Activated T-helper 9 cell treated with anti-CD3 and anti-CD28 coated beads, Interleukin-2, amount 50 U/mL, for 16 hours (primary cell): ENCODE measurements at places on chromosomes 3 and 15.

- DNase-seq: no peak
Measured at GRCh38 chr3:141383555-141384129, 15.3 kb downstream of the ZBTB38 start.

DNA sequence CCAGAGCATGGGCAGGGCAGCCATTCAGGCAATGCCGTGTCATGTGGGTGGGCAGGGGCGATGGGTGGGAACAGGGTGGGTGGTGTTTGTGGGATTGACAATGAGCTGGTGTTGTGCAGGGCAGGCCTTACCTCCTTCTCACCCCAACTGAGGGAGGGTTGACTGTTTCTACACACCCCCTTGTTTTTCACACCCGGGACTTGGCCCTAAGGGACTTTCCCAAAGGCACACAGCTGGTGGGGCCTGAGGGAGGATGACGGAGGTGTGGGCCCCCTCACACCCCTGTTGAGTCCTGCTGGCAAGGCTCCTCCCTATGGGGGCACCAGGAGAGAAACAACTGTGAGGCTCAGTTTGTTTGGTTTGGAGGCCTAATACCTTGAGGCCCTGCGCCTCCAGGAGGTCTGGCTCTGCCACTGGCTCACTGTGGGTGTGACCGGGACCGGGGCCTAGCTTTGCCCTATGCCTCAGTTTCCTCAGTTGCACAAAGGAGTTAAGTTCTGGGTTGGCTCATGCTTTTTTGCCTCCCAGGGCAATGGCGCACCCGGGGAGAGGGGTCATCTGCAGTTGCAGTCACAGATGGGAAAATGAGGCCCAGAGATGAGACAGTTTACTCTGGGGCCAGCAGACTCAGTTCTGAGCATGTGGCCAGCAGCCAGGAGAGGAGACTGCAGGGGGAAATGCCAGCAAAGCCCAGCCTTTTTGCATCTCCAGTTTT is 5.1 kb upstream of the DNAH1 start:
- DNase-seq: peak; percentile 20

DNA sequence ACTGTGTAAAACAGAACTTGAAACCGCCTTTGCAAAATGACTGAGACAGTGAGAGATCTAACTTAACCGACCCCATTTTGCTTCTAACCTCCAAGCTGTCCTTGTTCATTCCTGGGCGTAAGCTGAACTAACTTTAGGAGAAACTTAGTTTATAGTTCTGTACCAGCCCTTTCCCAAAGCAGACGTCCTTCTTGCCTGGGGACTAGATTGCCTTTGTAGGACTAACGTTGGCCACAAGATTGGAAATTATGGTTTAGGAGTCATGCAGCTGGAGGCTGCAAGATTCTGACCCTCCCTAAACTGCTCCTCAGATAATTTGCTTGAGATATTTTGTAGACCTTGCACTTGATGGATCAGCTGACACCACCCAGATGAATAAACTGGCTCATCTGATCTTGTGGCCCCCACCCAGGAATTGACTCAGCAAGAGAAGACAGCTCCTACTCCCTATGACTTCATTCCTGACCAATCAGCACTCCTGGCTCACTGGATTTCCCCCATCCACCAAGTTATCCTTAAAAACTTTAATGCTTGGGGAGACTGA is 219.9 kb upstream of the PROK2 start:
- no peak for DNase-seq

GRCh38 chr15:74130155-74130848 is at the start of gene ISLR2:
ISLR2 (plus strand) TSS chr15:74130586; CDS start chr15:74132755, 2,169 bp downstream.
- DNase-seq: no peak

- DNase-seq: no peak
Measured at GRCh38 chr3:124217542-124217941, 225.6 kb upstream of the ROPN1 start.

DNA sequence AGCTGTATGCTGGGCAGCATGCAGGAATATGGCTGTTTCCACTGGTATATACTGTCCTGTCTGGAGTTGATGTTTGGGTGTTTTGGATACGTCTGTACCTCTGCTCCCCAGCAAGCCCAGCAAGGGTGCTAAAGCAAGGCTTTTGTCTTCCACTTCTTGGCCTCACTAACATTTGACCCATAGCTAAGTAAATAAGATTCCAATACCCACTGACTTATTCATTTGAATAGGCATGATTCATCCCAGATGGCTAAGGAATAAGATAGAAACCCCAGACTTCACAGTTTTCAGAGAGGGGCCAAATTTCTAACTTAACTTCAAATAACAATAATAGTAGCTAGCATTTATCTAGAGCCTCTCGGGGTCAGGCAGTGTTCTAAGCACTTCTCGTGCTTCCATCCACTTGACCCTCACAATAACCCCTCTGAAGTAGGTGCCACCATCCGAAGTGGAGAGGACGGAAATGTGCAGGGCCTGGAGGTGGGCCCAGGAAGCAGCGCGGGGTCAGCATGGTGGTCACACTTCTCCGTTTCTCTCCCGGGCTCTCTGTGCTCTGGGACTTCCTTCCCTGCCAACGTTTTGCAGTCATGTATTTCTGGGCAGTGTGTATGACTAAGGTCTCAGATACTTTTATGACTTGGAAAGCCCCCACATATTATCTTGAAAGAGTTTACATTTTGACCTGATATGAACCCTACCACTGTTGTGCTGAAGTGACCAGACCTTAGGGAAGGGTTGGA is 39.3 kb downstream of the LRRK1 start:
- no peak for DNase-seq

- peak; percentile 86 for DNase-seq
Measured at GRCh38 chr3:49689046-49689907, at the start of the genes MST1 and RNF123. MST1 (minus strand) TSS chr3:49689474; CDS start chr3:49688691, 783 bp downstream. RNF123 (plus strand) TSS chr3:49689557; CDS start chr3:49691166, 1,609 bp downstream.

GRCh38 chr3:146638718-146639117 is 33.6 kb upstream of the PLSCR5 start:
- no peak for DNase-seq

DNA sequence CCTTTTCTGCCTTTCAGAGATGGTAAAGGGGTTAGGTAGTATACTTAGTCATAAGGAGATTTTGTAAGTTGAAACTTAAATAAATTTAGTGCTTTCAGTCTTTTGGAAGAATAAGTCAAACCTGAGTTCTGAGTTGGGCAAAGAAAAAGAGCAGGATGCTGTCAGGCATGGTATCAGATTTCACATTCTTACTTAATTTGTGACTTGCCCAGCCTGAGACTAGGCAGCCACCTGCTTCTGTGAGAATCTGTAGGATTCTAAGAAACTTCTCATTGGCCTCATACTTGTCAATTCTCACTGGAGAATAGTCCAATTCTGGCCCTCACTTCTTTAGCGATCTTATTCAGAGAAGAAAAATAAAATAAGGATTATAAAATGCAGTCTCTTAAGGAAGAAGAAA is 577.5 kb downstream of the DIPK2A start:
- DNase-seq: no peak

DNA sequence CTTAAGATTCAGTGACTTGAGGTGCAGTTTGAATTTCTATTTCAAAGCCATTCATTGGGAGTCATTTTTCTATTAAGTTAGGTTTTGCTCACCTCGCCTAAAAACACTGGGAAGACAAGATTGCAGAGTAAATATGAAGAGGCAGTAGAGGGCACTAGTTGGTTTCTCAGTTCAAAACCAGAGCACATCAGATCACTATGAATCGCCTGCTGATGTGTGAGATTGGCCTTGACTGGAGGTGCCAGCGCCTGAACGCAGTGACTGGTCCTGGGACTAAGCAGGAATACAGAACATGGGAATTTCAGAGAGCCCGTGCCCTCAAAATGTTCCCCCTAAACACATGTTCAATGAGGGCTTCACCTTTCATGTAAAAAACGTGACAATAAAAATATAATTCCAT is 229.0 kb downstream of the ITPR1 start:
- no peak for DNase-seq

DNA sequence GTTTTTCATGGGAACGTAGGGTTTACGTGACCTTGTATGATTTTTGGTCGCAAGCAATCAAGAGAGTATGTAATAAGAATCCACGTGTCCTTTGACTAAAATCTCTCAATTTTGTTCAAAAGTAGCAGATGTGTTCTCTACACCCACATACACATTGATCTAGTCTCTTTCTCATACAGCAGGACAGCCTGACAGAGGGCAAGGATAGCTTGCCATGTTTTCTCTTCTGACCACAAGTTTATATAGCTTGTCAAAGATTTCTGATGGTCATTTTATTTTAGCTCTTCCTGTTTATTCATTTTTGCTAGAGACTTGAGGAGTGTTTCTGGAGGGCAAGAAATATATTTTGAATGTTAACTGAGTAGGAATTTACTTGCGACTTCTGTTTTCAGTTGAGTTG is 570.2 kb upstream of the ALCAM start:
- DNase-seq: no peak

DNA sequence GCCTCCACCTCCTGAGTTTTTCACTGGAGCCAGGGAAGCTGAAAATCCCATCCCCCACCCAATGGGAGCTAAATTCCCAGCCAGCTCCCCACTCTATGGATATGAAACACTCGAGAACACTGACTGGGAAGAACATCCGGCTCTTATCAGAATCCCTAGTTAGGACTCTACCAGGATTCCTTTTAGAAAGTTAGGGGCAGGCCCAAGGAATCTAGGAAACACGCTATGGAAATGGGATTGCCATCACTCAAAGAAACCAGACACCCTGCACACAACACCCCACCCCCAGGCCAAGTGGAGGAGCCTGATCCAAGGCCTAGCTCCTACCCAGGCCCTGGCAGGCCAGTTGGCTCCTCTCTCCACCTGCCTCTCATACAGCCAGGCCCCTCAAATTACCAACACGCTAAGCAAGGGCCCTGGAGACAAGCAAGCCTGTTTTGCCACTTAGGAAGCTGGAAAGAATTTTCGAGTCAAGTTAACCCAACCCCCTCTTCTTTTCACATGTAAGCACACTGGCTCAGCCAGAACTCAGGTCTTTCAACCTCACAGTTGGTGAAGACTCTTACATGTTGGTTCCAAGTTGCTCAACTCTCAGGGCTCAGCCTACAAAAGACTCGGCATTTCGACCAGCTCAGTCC is 75.5 kb downstream of the RBPMS2 start:
- no peak for DNase-seq

- DNase-seq: no peak
Measured at GRCh38 chr3:96844204-96844514, 29.8 kb downstream of the EPHA6 start.

DNA sequence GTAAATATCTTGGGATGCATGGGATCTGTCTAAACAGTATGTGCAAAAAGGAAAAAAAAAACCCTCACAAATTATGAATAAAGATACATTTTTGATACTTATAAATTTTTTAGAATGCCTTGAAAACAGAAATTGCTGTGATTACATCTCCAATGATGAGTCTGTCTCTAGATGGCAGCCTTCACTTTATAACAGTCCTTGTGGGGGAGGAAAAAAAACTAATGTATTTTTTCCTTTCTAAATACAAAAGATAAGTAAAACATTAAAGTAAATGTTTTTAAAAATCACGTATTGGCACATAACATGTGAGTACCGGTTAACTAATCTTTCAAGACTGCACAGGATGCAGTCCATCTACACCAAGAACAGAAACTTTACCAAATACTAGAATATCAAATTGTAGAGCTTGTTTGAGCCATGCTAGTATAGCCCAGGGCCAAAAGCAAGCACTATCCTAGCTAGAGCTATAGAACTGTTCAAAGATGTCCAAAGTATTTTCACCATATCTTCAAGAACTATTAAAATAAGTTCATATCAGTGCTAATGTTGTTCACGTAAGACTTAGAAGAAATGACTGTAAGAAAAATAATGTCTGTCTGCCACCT is 206.4 kb downstream of the STAG1 start:
- DNase-seq: no peak

GRCh38 chr3:130760922-130761321 is 14.3 kb upstream of the PIK3R4 start:
- no peak for DNase-seq

DNA sequence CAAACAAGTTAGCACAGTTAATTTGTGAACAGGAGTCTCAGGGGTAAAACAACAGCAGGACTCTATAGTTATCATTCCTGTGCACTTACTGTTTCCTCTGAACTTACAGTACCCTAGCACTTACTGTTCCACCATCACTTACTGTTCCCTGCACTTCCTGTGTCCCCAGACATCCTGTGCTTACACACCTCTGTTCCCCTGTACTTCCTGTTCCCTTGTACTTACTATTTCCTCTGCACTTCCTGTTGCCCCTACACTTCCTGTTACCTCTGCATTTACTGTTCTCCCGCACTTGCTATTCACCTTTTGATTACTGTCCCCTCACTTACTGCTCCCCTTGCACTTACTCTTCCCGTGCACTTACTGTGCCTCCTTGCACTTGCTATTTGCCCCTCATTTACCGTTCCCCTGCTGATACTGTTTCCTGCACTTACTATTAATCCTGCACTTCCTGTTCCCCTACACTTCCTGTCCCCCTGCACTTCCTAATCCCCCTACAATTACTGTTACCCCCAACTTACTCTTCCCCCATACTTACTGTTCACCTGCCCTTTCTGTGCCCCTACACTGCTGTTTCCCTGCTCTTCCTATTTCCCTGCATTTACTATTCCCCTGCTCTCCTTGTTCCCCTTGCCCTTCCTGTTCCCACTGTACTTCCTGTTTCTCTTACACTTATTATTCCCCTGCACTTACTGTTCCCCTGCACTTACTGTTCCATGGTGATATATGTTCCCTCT is 30.3 kb downstream of the TPRA1 start:
- no peak for DNase-seq

GRCh38 chr15:75172284-75172820 is 29.3 kb upstream of the C15orf39 start:
- no peak for DNase-seq

DNA sequence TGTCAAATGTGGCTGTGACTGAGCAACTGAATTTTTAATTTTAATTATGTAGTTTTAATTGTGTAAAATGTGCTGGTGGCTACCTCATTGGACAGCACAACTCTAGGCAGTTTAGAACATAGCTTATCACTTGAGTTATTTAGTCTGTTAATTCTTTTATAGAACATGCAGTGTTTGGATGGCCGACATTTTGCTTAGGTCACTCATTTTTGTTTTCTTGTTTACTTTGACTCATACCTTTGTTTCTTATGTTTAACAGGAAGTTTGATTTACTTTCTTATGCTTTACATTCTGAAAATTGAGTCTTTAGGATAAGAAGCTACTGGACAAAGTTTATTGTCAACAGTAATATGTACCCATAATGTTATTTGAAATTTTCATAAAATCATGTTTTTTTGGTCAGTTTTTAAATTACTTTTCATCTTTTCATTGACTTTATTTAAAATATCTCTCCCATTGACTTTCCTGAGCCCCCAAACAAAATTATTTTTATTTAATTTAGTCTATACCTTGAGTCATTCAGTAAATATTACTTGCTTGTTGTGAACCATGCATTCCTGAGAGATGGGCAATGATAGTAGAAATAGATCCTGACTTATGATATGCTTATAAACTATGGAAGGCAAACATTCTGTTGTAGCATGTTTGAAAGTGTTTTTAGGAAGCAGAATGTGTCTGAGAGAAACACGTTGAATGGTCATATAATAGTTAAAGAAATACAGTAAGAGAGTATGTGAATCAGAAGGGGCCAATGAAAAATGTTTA is 60.6 kb downstream of the TCF12 start:
- DNase-seq: no peak

GRCh38 chr15:56174649-56175048 is 69.0 kb downstream of the RFX7 start:
- no peak for DNase-seq
